HT-29 (cell line): ENCODE measurements at places on chromosomes 4 and X. TPM values are rescaled to one million over a fixed set of nuclear protein-coding genes. Genes with fewer than 3 reads are reported as not detected.

The DCAF12L1 gene
- total RNA-seq: not detected in 2 replicates

The HS3ST1 gene
- total RNA-seq: 53.5 and 64.6 TPM in 2 replicates

The FAM236D gene
- total RNA-seq: not detected in 2 replicates

The CSAG3 gene
- not detected in 2 replicates for total RNA-seq

The GYPE gene
- not detected in 2 replicates for total RNA-seq
